ENCODE measurements at places on chromosomes 11 and 22.

GRCh38 chr11:115497303-115497702, 6.9 kb downstream of the CADM1 start:
- peak; percentile 60 for DNase-seq

DNA sequence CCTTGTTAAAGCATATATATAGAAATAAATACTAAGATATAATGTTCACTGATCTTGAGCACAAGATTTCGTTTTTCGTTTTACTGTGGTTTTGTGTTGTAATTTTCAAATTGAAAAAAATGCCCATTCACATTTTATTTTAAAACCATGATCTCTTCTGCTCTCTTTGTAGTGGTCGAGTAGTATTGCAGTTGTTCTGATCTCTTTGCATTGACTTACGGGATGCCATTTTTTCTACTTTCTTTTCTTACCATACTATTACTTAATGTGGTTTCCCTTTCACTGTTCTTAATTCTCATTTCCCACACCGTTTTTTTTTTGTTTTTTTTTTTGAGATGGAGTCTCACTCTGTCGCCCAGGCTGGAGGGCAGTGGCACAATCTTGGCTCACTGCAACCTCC, 289.6 kb downstream of the DYNC2H1 start:
- DNase-seq, result no peak

GRCh38 chr11:84243629-84244263, 957.6 kb upstream of the CCDC90B start:
- no peak for DNase-seq

- DNase-seq, result no peak
These were observed 34.8 kb upstream of the E2F8 start for GRCh38 chr11:19275496-19275895.

GRCh38 chr22:23278883-23279675, 98.8 kb downstream of the BCR start:
- peak; percentile 39 for DNase-seq

DNA sequence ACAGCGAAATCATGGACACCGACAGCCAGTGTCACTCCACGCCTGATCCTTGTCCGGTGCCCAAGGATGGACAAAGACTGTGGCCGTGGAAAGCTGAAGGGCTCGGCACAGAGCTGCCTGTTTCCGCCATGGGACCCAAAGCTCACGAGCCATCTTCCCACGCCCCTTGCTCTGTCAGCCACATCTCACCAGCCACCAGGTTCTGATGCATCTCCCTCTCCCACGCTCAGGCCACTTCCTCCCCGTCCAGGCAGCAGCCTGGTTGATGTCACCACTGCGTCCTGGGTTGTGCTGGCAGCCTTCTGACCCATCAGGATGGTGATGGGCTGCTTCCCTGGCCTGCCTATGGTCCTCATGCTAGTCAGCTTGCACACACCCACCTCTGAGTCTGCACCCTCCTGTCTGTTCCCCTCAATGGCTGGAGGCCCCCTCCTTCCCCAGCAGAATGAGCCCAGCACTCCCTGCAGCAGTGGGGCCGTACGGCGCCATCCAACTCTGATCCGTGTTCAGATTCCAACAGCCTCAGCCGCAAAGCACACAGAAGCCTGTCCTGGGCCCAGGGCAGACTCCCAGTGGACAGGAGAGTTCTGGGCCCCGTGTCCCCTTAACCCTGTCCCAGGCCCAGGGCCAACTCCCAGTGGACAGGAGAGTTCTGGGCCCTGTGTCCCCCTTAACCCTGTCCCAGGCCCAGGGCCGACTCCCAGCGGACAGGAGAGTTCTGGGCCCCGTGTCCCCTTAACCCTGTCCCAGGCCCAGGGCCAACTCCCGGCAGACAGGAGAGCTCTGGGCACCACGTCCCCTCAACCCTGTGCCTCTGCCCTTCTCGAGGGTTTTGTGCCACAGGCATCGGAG, 259.5 kb downstream of the BRD1 start:
- no peak for DNase-seq

- peak; percentile 19 for DNase-seq
These were observed 766 bp upstream of the CAPRIN1 start for GRCh38 chr11:34050581-34051348.

- no peak for DNase-seq
These were observed 6.4 kb downstream of the BAIAP2L2 start for GRCh38 chr22:38104084-38104483.

DNA sequence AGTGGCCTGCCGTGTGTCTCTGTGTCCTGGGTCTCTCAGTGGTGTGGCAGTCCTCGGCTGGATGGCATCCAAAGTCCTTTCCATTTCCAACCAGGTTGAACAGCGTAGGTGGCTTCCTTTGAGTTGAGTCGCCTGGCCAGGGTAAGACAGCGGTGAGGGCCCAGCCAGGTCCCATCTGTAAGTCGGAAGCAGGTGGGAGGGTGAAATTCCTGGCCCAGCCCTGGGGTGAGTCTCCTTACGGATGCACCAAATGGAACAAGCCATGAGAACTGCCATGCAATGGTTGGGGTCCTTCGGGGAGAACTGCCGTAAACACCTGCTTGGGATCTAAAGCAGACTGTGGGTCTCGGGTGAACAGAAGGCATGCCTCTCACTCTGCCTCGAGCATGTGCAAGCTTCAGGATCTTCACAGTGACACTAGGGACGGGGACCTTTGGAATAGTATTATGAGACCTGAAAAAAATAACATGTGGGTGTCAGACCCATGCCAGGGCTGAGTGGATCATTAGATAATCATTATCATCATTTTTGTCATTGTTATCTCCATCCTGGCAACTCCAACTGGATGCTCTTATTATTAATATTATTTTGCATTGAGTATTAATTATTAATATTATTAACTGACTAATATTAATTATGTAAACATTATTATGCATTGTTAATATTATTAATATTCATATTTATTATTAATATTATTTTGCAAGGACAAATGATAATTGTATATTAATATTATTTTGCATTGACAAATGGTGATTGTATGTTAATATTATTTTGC, 57.7 kb upstream of the LINC01488 start:
- no peak for DNase-seq

DNA sequence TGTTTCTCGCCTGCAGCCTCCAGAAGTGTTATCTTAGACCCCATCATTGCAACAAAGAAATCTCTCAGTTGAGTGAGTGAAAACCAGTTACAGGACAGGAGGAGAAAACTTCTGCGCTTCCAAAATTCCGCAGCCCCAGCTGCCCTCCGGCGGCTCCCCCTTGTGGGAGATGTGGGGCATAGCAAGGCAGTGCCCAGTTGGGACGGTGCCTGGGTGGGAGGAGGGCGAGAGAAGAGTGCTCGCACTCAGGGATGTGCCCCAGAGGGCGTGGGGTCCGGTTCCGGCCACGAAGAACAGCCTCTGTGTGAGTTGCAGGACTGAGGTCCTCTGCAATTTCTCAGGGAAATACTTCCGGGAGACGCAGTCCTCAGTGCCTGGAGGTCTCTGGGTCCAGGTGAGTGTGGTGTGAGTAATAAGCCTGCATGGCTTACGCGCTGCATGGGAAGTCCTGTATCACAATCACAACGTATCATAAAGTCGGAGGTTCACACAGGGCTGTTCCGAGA, 87.0 kb upstream of the BLID start:
- peak; percentile 65 for DNase-seq

DNA sequence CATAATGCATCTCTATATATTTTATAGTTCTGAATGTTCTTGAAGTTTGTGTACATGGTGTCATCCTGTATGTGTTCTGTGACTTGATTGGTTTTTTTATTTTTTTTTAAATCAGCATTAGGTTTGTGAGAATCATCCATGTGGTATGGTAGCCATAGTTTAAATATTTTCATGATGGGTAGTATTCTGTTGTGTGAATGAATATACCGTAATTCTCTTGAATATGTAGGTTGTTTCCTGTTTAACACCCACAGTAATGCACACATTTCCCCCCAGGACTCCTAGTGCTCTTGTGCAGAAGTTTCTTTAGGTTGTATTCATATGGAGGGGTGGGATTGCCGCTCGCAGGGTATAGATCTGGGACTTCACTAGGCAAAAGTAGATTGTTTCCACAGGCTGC, 2.0 kb downstream of the PACS1 start:
- DNase-seq, result no peak

- DNase-seq, result no peak
These were observed 68.2 kb downstream of the FBXO7 start for GRCh38 chr22:32542677-32543357.

DNA sequence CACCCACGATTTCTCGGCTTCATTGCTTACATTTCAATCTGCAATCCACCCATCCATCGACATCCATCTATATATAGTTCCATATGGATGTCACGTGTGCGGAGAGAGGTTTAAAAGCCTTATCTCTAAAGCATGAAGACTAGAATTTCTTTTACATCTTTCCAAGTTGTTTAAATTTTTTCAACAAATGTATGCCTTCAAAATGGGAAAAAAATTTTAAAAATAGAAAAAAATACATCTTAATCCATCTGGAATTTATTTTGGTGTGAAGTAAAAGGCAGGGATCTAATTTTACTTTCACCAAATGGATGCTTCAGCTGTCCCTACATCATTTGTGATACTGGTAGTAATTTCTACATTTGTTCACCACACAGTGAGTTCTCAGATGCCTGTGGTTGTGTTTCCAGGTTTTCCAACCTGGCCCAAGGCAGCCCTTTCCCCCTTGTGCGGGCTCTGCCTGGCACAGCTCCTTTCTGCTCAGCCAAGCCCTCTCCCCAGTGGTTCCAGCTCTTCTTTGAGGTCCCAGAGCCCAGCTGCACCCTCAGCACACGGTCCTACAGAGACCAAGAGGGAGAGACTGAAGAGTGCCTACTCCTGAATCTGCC, 37.6 kb upstream of the KLHL35 start:
- no peak for DNase-seq

DNA sequence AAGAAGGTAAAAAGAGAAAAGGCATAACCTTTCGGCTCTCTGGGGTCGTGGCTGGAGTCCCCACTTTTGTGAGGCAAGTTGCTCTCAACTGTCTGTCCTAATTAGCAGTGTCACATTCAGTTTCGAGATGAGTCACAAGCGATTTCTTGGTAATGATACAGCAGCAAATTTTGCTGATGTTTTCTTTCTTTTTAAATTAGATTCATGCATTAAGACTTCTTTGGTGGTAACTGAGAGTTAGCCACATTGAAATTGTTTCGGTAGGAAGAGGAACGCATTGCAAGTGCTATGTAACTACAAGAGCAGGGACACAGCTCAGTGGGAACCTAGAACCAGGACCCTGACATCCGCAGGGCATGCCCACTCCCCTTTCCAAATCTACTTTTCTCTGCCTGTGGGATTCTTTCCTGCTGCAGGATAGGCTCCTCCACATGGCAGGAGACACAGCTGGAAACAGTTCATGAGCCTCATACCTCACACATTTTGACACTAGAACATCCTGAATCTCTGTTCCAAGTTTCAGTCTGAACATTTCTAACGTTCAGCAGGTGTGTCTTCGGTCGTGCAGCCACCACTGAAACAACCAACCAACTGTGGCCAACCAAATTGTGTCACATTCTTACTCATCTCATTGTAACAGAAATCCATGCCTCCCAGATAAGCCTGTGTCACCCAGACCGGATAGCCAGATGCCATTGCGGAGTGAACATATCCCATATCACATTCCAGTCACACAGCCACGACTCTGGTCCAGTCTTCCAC, 987.6 kb downstream of the NTM start:
- DNase-seq, result no peak

GRCh38 chr22:46794067-46794466, 31.6 kb downstream of the TBC1D22A start:
- no peak for DNase-seq

DNA sequence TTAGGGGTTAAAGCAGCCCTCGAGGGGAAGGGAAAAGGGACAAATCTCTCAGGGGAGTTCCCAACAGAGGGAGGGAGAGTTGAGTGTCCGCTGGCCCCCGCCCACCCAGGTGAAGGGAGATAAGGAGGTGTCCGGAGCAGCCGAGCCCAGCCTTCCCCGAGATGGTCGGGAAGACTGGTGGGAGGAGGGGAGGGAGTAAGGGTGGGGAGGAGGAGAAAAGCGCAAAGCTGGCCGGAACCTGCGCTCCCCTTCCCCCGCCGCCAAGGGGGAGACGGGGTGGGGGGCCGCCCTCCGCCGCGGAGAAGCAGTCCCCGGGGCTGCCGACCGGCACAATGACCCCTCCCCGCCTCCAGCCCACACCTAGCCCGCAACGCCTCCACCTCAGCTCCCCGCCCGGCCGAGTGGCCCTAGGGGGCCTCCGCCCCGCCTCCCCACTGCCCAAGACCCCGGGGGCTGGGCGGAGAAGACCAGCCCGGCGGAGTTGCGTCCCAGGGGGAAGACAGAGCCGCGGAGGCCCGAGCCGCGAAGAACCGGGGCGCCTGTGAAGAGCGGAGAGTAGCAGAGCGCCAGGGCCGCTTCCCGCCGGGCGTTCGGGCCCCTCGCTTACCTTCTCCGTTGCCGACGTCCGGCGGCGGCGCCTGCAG, 479 bp downstream of the RSF1 start:
- peak; percentile 19 for DNase-seq

GRCh38 chr22:21593406-21594232, 26.1 kb downstream of the UBE2L3 start:
- DNase-seq, result no peak

DNA sequence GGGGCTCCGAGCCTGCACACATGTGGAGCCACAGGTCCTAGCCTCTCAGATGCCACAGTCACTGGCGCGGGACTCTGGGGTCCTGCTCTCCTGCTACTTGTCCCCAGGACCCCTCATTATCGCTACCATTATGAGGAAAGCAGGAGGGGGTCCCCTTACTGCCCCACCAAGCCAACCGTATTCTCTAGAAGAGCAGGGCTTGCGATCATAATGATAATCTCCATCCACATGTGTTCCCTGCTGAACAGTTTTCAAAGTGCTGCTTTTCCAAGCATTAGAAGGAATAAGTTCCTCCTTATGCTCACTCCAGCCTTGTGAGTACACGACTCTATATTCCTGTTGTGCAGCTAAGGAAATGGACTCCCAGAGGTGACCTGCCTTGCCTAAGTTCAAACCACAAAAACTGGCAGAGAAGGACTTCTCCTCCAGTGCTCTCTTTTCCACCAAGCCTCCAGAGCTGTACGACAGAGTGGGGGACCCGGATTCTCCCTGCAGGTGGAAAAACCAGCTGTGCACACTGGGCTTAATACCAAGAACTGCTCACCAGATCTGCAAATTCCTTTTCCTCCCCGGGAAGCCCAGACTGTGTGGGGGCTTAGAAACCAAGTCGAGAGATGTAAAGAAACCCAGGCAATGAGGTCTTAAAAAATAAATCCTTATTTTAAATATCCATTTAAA, 92.8 kb upstream of the DRD2 start:
- DNase-seq, result no peak

DNA sequence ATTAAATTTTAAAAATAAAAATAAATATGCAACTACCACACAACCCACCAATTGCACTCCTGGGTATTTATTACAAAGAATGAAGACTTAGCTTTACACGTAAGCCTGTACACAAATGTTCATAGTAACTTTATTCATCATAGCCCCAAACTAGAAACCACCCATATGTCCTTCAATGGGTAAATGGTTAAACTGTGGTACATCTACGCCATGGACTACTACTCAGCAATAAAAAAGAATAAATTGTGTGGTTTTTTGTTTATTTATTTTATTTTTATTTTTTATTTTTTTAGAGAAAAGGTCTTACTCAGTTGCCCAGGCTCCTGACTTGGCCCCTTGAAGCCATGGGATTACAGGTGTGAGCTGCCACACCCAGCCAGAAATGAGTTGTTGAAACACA, 14.6 kb downstream of the GAL start:
- DNase-seq, result no peak
